Hematopoietic multipotent progenitor cell (in vitro differentiated cells): ENCODE measurements at places on chromosomes 11 and 22. TPM values are rescaled to one million over a fixed set of nuclear protein-coding genes. Genes with fewer than 3 reads are reported as not detected.

- DNase-seq = no peak
Measured at GRCh38 chr11:3949125-3949524, 93.7 kb downstream of the STIM1 start.

Gene MRPL17
- total RNA-seq = 16.2 TPM

DNA sequence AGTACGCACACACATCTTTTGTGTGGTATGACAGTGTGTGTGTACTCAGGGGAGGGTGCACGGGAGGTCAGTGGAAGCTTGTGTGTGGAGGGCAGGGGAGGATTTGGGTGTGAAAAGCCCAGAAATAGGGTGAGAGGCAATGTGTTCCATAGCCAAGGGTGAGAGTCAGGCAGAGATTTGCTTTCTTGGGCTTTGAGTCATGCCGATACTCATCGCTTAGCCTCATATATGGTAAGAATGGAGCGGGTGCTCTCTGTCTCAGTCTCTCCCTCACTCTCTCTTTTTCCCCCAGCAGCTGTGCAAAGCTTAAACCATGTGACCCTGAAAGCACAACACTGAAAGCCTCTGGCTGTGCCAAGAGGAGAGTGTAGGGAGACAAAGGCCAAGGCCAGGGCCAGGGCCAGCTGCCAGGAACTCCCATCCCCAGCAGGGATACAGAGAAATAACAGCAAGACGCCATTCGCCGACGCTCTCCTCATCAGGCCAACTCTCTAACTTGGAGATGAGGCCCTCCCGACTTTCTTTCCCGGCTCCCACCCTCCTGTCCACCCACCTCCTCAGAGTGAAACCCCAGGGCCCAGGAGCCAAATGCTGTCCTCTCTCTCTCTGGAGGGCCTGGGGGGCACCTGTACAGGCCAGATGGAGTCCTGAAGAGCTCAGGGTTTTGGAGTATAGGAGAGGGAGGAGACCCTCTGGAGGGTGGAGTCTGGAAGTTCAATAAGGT, 20.3 kb upstream of the MICAL3 start:
- DNase-seq = no peak

- DNase-seq = no peak
Measured at GRCh38 chr11:22725079-22725478, 58.7 kb downstream of the GAS2 start.

- no peak for DNase-seq
Measured at GRCh38 chr11:130204703-130205095, 45.1 kb downstream of the ST14 start.

DNA sequence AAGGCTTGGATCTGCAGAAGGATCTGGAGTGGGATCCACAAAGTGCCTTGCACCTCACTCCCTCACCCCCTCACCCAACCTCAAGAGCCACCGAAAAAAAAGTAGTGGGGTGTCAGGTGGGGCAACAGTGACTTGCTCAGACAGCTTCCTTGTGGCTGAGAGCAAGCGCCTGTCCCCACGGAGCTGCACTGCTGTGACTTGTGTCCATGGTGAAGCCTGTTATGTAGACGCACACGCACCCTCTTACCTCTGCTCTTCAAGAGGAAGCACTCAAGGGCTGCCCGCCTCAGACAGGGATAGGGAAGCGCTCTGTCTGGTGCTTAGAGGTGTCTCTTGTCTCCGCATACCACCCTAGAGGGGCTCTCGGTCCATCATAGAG, 1.2 kb downstream of the DRD2 start:
- DNase-seq = no peak

DNA sequence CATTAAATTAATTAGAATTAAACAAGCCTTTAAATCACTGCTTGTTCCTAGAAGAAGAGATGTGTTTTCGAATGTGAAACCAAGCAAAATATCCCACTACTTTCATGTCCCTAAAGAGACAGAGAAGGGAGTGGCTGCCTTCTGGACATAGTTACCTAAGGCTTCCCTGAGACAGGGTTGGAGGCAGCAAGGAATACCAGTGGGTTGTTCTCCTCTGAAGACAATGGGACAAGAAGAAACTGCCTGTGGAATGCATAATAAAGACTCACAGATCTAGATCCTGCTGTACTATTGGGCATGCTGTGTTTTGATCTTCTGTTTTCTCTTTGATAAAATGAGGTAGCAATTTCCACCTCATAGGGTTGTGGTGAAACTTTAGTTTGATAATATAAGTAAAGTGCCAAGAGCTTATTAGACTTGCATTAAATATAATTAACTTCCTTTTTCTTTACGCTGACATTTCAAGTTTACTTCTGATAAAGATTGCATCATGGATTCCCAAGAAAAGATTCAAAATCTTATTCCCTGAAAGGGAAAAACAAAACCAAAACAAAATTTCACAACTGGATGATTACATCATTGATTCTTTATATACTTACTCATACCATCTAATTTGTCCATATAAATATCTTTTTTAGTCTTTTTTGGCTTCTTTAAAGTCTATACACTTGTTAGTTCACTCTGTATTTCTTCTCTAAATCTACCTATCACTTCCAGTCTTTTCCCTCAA, 621.3 kb downstream of the ETS1 start:
- DNase-seq = no peak

DNA sequence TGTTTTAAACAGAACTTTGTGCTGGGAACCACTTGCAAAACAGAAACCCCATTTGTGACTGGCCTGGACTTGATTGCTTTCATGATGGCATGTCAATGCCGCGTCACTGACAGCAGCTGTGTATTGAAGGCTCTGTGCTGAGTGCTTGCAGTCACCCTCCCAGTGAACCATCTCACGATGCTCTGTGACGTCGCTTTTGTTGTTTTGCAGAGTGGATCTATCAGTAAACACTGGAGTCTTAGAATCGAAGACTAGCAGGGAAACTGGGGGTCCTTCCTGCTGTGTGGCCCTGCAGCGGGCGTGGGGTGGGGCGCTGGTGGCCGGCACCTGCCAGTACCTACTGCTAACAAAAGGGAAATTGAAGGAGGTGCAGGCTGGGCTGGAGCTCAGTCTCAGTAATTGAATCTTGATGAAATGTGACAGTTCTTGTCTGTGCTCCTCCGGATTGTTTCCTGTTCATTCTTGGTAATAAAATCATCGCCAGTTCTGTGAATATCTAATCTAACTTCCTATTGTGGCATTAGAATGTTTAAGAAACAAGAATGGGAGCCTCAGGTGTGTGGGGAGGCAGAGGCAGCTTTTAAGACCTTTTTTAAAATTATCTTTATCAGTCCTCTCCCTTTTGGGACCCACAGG, 50.5 kb upstream of the PARVG start:
- no peak for DNase-seq

DNA sequence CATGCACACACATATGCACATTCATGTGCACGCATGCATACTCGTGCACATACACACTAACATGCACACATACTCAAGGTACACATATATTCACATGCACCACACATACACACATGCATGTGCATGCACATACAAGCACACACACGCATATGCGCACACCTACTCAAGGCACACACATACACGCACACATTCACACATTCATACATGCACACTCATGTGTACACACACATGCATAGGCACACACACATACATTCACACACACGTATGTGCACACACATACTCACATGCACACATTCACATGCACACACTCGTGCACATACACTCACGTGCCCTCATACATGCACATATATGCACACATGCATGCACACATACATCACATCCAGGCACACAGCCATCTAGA, 489.0 kb downstream of the MN1 start:
- no peak for DNase-seq
